Right cardiac atrium (tissue), 5 donors: ENCODE measurements at places on chromosomes 2 and 18. TPM values are rescaled to one million over a fixed set of nuclear protein-coding genes. Genes with fewer than 3 reads are reported as not detected.

- no peak for DNase-seq
Measured at GRCh38 chr2:241514986-241515737, 6.8 kb upstream of the STK25 start.

GRCh38 chr2:148794558-148794957, 80.5 kb upstream of the KIF5C start:
- no peak for DNase-seq

DNA sequence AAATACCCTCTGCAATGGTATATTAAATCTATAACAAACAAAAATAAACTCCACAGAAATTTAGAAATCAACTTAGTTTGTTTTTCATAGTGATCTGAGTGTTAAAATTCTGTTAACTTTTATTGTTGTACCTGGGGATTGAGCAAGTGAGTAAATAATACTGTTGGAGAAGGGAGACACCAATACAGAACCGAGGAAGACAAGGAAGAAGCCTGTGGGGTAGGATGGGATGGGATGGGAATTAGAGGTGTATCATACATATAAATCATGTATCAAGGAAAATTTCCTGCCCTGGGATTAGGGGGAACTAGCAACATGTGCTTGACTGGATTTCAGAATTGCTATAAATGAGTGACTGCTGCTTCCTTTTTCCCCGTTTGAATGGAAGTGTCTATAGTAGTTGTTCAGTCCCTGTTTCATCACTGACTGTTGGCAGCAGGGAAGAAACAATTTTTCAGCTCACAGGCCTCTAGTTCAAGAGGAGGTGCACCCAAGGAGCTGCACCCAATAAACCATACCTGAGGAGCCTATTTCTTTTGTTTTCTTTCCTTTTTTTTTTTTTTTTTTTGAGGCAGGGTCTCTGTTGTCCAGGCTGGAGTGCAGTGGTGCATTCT, 53.1 kb downstream of the SP110 start:
- DNase-seq = no peak

DNA sequence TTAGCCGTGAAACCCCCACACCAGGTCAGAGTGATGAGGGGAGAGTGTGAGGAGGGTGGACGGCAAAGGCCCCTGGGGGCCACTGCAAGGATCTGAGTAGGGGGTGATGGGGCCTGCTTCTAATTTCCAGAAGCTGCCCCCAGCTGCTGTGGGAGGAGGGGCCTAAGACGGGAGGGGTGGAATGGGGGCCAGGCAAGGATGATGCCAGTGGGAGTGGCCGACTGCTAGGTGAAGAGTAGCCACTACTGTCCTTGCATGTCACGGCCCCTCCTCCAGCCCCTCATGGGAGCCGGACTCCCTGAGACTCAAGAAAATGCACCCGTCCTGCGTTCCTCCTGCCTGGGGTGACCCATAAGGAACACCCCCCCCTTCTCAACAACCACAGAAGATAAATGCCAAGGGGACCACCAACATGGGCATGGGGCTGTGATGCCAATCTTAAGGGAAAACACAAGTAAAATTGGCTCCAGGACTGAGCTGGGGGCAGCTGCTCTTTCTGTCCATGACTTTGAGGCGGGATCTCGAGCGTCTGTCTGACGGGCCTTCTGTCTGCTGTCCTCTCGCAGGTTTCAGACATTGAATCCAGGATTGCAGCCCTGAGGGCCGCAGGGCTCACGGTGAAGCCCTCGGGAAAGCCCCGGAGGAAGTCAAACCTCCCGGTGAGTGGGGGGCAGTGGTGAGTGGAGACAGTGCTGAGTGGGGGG, 24.2 kb upstream of the PRLH start:
- DNase-seq = no peak

ONECUT2 gene
- not detected for total RNA-seq

PSMA8 gene
- total RNA-seq = not detected

DNA sequence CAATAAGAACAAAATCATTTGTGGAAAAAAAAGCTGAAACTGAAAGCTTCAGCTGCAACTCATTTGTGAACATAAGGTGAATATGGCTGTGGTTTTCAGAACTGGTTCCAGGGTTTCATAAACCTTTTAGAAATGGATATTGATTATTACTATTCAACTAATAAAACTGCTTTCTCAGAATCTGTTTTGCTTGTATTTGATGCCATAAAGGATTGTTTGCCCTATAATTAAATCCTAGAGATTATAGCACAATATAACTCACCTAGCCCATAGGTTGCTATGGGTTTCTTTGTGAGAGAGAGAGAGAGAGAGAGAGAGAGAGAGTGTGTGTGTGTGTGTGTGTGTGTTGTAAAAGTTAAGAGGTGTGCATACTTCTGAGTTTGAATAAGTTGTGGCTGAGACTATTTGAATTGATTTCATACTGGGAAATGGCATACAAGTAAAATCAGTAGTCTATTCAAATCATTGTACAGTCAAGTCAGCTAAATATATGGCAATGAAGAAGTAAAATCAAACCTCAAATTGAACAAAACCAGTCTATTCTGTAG, 339.2 kb downstream of the ARHGAP15 start:
- DNase-seq = no peak

AMER3 gene
- not detected for total RNA-seq

DNA sequence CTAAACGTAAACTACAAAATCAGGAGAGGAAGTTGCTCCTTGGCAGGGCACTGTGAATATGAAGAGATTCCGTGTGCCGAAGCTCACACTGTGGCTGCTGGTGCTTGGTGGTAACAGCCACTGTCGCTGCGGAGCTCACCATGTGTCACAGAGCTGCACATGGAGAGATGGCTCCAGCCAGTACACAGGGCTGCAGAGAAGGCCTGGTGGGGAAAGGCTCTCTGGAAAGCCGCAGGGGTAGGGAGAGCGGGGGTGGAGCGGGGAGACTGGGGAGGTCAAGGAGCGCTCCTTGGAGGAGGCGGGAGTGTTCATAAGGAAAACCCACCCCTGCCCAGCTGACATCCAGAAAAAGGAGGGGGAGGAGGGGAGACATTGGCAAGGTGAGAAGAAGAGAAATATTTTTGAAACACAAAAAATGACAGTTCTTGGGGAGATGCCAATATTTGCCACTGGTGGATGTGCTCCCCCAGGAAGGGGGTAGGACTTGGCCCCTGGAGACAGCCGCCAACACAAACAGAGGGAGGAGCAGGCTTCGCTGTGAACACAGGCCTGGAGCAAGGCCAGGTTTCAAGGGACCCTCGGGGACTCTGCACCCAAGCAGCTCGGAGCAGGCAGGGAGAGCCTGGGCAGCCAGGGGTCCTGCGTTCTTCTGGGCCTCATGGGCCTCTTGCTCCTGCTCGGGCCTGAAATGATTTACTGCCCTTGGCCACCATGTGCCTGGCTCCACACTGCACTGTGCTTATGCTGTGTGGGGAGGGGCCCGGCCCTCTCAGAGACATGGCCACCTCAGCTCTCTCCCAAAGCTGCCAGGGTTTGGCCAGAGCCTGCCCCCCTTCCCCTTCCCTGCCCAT, 102.6 kb upstream of the GLI2 start:
- no peak for DNase-seq

DNA sequence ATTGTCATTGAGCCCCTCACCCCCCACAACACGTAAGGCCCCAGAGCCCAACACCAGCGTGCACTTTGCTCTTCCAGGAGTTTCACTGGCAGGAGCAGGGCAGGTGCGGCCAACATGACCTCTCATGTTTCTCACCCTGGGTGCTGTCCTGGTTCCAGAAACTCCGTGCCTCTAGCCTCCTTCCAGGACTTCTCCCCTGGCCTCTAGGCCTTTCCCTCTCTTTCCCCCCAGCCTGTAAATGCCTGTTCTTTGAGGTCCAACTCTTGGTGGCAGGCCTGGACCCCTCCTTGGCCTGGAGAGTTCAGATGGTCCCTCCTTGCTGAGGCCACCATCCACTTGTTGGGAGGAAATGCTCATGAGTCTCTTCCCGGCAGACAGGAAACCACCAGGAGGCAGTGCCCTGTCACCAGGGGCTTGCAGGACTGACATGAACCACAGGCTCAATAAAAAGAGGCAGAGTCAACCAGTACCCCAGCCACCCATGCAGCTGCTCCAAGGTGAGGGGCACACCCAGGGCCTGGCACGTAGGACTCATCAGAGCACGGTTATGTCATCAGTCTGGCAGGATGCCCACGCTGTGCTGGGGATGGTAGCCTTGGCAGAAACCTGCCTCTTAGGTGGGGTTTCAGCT, 1.5 kb downstream of the MALL start:
- DNase-seq = peak; percentile 53
